Stimulated activated CD4-positive, alpha-beta T cell treated with anti-CD3 and anti-CD28 coated beads, TNF-alpha, amount 100 ng/mL, for 48 hours (primary cell): ENCODE measurements at places on chromosomes 16 and 17.

DNA sequence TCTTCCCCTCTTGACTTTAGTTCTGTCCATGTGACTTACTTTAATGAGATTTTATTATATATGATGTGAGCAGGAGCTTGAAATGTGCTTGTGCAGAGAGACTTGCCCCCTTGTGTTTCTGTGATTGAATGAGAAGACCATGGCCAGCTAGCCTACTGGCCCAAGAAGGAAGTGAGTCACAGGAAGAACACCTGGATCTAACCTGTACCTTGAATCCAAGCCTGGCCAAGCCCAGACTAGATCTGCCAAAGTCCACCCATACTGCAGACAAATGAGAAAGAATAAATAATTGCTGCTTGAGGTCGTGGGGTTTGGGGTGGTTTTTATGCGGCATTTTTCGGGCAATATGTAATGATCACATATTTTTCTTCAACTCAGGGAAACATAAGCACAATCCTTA, 9.6 kb downstream of the ABCA10 start:
- DNase-seq: no peak

DNA sequence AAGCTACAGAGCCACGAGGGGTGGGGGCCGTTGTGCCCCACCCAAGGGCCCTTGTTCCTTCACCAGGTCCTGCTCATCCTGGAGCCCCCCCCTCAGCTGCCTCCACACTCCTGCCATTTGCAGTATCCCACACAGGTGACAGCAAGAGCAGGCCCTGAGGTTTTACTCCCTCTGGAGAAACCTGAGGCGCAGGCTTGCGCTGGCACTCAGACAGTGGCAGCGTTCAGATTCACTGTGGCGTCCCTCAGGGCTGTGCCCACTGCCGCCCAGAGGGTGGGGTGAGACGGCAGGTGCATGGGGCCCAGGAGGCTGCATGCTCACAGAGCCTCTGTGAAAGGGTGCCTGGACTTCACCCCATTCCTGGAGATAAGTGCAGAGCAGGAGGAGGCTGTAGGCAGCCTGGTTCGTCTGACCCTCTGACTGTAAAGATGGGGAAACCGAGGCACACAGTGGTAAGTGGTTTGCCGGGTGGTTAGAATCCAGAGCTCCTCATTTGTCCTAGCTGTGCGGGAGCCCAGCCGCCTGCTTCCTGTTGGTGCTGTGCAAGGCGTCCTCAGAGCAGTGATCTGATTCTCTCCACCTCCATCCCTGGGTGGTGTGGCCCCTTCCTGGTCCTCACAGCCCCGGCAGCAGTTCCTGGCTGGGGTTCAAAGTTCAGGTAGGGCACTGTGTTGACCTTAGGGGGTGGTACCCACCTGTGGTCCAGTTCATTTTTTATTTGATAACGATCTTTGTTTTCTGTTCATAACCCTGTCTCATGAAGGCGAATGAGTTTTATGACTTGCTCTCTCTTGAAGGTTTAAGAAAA, 1.6 kb downstream of the SPIRE2 start:
- no peak for DNase-seq

- no peak for DNase-seq
Observed at GRCh38 chr16:66470556-66470955, 43.5 kb downstream of the BEAN1 start.

DNA sequence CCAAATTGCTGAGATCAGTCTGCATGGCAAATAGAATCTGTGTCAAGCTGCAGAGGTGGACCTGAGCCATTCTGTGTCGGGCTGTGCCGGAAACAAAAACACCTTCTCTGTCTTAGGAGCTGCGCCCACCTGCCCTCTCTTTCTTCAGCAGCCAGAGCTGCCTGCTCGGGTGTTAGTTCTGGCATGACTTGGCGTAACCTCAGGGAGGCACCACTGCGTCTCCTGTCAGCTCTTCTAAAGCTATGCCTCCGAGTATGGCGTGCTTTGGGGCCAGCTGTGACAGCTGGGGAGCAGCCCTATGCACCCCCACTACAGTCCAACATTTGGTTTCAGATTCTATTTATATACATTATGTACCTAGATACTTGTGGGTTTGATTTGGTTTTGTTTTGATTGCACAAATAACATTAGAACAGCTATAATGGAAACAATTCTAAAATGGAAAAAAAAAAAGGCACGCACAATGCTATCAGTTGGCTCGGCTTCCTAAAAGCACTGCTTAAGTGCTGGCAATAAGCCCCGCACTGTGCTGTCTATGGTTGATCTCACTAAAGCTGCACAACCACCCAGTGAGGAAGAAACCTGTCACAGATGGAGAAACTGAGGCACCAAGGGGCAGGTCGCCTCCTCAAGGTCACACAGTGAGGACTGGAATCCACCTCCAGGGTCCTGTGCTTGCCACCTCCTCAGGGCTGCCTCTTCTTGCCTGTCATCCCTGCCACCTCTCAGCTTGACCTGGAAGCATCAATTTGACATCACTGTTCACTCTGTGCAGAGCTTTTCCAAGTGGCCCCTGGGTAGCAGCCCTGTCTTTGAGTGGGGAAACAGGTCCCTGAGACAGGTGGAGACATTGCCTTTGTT, 18.7 kb upstream of the ADGRG1 start:
- peak; percentile 58 for DNase-seq

DNA sequence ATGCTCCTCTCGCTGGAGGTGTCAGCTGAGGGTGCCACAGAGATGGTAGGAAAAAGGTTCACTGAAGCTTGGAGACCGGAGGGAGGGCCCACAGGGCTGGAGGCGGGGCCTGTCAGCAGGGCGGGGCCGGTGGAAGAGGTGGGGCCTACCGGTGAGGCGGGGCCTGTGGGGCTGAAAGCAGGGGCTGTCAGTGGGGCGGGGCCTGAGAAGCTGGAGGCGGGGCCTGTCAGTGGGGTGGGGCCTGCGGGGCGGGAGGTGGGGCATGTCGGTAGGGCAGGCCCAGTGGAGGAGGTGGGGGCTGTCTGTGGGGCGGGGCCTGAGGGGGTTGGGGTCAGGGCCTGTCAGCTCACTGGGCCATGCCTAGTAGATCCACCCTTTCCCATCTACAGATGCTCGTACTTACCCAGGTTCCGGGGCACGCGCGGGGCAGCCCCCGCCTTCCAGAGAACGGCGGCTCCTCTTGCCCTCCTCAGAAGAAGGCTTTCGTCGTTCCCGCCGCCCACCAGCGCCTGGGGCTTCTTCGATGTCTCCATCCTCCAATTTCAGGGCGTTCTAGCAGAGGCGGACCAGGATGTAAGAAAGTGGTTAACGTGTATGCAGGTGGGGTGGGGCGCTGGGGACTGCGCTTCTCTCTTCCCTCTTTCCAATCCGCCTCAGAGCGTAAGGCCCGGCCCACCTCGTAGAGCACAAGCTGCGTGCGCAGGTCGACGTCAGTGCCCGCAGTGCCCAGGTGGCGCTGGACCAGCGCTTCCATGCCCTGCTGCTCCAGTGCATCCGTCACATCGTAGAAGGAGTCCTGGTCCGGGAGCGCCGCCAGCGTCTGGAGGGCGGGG, 9.8 kb downstream of the TMEM208 start:
- DNase-seq: peak; percentile 89

DNA sequence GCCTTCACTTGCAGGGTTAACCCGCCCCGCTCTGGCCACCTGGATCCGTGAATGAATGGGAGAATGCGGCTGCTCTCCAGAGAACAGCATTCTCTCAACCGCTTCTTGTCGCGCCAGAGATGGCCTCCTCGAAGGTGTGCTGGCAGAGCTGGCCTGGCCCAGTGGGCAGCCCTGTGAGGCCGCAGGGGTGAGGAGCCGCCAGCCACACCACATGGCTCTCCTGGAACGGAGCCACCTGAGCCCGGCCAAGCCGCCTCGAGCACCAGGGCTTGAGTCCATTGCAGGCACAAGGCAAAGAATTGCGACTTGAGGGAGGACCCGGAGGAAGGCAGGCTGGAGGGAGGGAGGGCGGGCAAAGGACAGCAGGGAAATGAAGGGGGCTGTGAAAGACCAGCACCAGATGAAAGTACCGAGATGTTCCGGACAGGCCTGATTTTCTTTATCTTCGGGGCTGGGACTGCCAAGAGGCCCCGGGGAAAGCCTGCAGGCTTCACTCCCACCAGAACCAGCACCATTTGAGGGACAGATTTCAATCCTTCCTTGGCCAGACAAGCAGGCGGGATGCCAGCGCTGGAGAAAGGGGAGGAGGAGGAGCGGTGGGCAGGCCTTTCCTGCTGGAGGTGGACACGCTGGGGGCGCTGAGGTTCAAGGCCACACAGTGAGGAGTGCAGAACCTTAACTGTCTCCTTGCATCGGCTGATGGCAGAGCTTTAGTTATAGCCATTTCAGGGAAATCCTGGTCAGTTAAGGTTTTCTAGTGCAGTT, 69.4 kb downstream of the MRC2 start:
- DNase-seq: no peak

GRCh38 chr17:10871914-10872313, 34.0 kb upstream of the PIRT start:
- no peak for DNase-seq

GRCh38 chr16:21179126-21179982, 20.9 kb downstream of the LDAF1 start:
- DNase-seq: no peak

GRCh38 chr17:4074831-4075495, 67.9 kb downstream of the ZZEF1 start:
- no peak for DNase-seq

- no peak for DNase-seq
Observed at GRCh38 chr17:75133001-75133400, 1.5 kb upstream of the NT5C start.

GRCh38 chr16:23434380-23434779, 18.6 kb downstream of the COG7 start:
- DNase-seq: no peak
